H54 (cell line): ENCODE measurements at places on chromosomes 11 and 22.

DNA sequence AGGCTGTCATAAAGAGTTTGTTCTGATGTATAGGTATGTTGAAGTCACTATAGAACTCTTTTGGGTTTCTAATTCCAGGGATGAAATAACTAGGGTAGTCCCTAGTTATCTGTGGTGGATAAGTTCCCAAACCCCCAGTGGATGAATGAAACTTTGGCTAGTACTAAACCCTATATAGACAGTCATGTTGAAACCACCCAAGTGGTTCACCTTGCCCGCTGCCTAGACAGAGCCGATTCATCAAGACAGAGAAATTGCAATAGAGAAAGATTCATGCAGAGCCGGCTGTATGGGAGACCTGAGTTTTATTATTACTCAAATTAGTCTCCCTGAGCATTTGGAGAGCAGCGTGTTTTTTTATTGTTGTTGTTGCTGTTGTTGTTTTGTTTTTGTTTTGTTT, 23.8 kb upstream of the NUCB2 start:
- no peak for DNase-seq

DNA sequence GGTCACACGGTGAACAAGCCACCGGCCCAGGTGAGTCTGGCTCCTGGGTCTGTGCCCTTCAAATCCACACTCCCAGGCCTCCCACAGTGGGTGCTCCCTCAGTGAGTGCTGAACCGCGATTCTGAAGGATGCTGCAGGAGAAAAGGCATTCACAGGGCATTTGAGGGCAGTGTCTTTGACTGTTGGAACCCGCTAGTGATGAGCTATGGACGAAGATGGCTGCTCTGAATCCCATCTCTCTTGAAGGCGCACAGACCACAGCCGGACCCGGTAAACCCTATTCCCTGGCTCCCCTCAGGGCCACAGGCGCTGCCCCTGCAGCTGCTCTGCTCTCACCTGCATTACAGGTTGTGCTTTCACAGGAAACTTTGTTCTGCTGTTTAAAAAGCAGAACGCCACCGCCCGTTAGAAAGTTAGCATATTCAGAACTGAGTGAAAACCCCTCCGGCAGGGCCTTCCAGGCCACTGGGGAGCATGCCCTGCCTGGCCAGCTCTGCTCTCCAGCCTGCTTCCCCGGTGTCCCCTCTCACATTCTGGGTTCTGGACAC, 3.2 kb downstream of the LRRC32 start:
- DNase-seq = no peak

DNA sequence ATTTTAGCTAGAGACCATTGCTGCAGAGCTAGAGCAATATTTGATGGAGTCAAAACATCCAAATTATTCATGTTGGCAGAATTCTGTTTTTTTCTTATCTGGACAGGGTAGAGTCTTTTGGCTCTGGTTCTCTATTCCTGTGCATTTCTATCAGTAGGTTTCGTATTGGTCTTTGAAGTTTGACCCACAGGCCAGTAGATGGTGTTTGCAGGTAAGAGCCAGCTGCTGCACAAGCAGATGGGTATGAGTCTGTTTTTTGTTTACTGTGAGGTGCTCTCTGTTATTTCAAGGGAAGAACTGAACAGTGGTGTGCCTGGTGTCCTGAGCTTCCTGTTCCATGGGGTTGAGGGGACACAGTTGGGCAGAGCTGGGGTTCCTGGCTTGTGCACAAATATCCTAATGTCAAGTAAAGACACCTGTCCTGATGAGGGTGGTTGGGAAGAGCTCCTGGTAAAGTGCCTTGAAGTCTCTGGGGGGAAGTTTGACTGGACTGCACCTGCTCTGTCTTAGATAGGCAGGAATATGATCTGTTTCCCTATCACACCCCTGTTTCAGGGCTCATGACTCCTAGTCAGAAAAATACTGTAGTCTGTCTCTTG, 34.0 kb upstream of the SLC22A25 start:
- no peak for DNase-seq

DNA sequence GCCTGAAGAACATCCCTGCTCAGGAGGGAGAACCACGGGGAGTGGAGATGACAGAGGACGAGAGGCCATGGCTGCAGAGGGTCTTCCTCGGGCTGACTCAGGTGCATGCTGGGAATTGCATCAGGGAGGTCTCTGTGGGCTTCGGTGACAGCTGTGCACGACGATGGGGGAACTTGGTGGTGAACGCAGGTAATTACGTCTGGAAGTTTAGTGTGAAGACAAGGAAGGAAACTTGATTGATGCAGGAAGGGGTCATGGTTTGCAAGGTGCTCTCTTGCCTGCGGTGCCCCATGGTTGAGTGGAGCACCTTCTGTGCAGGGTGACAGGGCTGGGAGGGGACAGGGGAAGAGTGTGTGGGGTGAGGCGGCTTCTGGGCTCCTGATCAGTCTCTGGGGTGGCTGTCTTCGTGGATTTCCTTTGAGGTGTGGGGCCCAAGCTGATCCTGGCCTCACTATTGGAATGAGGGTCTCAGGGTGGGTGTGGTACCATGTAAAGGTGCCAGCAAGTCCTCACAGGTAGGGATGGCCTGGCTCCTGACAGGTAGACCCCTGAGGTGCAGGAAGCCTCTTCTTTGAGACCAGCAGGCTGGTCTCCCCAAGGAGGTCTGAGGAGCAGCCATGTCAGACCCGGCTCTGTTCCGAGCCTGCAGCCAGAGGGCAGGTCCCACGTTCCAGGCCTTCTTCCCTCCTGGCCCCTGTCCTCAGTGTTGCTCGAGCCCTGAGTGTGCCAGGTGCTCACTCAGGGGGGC, 1020.1 kb downstream of the TBC1D22A start:
- no peak for DNase-seq

GRCh38 chr22:29784451-29785361, 17.5 kb downstream of the UQCR10 start:
- DNase-seq = no peak

GRCh38 chr11:129814244-129815014, 1.2 kb upstream of the TMEM45B start:
- no peak for DNase-seq
